Effector CD4-positive, alpha-beta T cell (primary cell): ENCODE measurements at places on chromosomes 16 and 17.

- no peak for DNase-seq
These were observed 152.3 kb downstream of the PCTP start for GRCh38 chr17:55903028-55903690.

DNA sequence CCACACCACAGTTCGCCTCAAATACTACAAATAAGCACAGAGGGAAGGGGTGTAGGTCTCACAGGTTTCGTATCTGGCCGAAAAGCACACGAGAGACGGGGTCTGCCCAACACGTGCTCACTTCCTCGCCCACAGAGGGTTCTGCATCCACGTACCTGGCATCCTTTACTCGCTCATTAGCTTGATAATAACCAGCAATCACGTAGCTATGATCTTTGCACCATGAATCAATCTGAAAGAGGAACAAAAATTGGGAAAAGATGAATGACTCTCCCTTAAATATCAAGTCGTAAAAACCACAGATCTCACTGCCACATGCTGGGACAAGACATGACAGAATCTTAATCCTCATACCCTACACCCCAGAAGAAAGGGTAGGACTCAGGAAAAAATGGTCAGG, 10.5 kb downstream of the EMC8 start:
- no peak for DNase-seq

GRCh38 chr16:87046235-87046634, 271.0 kb downstream of the C16orf95 start:
- DNase-seq = no peak

GRCh38 chr16:50598256-50598894, 50.2 kb downstream of the NKD1 start:
- DNase-seq = no peak

DNA sequence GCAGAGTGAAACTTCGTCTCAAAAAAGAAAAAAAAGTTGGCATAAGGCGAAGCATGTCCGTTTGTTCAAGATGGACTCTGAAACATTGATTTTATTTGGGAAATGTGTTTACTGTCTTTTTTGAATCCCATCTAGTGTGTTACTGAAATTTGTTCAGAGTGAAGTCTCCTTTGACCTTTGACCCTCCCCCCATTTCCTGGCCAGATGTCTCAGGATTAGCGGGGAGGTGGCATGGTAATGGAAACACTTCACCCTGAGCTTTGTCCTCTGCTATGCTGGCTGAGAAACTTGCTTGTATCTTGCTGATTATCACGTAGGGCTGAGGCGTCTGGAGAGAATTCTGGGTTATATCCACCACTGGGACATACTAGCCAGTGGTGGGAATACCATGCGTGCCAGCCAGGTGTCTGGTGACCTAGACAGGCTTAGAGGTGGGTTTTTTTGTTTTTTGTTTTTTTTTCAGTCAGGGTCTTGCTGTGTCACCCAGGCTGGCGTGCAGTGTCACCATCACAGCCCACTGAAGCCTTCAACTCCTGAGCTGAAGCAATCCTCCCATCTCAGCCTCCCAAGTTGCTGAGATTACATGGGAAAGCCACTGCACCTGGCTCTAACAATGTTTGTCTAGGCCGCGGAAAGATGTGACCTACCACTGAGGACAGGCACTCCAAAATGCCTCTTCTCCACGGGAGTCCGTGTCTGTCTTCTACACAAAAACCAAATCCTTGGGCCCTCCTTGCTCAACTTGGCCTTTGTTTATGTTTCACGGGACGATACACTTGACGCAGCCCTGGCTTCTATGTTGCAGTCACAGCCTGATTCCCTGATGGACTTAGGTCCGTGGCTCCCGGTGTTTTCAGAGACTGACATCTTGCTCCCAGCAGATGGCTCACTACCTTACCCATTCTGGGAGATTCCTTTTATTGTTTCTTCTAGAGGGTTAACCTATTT, 6.6 kb upstream of the GALK1 start:
- no peak for DNase-seq

DNA sequence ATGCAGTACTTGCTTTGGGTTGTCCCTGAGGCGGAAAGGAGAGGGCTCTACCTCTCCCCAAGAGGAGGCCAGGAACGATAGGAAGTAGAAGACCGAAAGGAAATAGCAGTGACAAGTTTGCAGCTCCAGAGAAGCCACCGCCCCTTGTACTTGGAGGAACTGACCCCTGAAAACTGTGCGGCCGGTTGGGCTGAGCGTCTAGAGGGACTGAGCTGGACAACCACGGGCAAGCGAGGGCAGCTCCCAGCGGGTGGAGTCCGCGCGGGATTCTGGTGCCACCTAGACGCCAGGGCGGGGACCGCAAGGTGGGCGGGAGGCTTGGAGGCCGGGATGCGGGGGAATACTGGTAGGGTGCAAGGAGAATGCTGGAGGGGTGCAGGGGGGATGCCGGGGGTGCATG, 1.3 kb upstream of the SLC6A4 start:
- no peak for DNase-seq

GRCh38 chr16:56662357-56663354, 4.9 kb downstream of the MT1F start:
- peak; percentile 9 for DNase-seq

- DNase-seq = no peak
These were observed 7.3 kb upstream of the CPHXL start for GRCh38 chr16:75733305-75734211.

GRCh38 chr17:76153202-76153601, 12.2 kb upstream of the FOXJ1 start:
- DNase-seq = no peak

GRCh38 chr17:49486012-49486641, 9.0 kb upstream of the NGFR start:
- DNase-seq = no peak

DNA sequence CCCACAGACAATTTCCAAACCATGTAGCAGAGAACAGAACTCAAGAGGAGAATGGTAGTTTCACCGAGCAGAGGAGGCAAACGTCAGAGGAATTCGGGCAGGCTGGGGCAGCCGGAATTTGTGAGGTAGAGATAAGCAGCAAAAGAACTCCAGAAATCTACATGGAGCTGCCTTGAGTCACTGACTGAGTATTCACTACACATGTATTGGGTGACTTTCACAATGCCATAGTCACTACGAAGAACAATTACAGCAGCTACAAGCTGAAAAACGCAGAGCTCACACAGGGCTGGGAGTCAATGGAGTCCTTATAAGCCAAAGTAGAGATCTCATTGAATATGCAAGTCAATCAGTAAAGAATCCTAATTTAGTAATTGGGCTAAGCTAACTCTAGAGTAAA, 13.4 kb downstream of the CMC2 start:
- no peak for DNase-seq

DNA sequence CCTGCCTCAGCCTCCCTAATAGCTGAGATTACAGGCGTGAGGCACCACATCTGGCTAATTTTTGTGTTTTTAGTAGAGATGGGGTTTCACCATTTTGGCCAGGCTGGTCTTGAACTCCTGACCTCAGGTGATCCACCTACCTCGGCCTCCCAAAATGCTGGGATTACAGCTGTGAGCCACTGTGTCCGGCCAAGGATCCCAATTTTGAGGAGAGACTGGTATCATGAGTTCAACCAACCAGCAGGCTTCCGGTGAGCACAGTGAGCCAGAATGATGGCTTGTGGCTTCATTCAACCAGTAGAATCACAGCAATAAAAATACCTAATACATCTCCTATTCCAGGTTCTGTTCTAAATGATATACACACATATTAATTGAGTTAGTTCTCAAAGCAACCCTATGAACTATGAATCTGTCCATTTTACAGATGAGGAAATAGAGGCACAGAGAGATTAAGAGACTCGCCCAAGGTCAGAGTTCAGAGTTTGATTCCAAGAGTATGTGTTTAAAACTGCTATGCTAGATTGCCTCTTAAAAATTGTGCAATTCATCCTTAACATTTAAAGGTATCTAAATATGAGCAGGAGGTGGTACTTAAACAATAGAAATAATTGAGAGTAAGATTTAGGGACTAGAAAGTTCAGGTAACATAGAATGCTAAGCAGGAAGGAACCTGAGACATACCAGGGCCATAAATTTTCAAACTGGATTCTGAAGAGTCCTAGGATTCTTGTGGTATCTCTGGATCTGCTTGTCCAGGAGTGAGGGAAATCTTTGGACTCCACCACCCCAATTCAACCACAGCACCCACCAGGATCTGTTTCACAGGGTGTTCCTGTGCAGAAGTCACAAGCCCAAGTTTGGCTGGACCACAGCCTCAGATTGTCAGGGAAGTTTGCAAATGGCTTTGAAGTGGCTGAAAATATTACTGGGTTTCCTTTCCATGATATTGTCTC, 25.1 kb downstream of the CCDC42 start:
- no peak for DNase-seq

DNA sequence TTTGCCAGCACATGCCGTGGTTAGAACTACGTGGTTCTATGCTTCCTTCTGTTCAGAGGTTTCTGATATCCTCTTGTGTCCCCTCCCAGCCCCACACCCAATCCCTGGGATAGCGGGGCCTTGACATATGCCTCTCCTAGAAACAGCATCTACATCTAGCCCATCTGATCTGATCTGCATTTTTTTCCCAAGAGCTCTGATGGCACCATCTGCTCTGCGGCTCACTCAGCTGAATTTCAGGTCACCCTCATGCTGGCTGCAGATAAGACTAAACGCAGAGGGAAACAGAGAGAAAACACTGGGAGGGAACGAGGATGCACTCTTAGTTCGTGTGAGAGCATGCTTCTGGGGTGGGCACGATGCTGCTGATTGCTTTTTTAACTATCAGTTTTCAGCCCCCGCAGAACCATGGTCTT, 10.7 kb downstream of the WIPI1 start:
- no peak for DNase-seq

GRCh38 chr17:9968881-9969280, 63.8 kb upstream of the RCVRN start:
- no peak for DNase-seq

- no peak for DNase-seq
These were observed 93.9 kb downstream of the SEC14L1 start for GRCh38 chr17:77234695-77235094.

DNA sequence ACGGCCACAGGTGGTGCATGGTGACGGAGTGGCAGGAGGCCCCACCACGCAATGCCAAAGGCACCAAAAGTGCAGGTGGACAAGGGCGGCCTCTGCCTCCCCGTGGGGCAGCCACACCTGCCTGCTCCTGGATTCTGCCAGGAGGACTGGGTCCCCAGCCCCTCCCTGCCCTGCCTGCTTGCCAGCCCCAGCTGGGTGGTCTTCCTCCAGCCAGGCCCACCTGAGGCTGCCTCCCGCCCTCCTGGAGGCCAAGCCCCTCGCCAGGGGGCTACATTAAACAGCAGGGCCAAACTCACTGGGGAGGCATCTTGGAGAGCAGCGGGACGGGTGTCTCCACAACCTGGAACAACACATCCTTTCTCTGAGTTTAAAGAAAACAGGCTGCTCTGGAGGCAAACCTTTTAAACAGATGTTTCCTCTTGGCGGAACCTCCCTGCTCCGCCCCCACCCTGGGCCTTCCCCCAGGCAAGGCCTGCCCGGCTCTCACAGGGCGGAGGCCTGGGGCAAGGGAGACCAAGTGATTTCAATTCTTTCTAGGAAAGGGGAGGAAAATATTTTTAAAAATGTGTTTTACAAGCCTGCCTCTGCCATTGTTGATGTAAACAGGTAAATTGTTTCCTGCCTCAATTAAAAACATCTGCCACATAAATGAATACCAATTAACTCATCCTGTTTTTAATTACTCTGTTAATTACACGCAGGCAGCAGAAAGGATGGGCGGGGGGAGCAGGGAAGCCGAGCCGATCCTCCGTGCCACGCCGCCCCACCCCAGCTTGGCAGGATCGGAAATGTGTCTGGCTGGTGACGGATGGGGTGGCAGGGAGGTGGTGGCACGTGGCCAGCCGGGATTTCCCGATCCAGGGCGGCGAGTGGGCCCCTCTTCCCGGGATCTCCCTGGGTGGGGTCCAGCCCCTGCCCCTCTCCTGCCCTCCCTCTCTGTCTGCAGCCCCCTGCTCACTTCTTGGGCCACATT, 54.4 kb upstream of the PABPN1L start:
- no peak for DNase-seq

DNA sequence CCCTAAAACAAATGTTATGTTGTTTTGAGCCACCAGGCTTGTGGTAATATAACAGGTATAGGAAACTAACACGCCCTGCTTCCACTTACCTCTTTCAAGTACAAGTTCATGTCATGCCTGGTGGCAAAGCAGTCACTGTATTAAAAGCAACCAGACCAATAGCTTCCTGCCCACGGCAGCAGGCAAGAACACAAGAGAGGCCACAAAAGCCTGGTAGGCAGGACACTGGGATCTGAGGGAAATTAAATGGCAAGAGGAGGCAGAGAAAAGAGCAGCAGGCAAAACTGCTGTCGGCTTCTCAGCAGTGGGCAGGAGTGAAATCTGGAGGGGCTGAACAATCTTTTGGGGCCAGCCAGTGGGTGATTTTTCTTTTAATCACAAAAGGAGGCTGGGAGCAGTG, 2.2 kb downstream of the CYTH1 start:
- peak; percentile 59 for DNase-seq

DNA sequence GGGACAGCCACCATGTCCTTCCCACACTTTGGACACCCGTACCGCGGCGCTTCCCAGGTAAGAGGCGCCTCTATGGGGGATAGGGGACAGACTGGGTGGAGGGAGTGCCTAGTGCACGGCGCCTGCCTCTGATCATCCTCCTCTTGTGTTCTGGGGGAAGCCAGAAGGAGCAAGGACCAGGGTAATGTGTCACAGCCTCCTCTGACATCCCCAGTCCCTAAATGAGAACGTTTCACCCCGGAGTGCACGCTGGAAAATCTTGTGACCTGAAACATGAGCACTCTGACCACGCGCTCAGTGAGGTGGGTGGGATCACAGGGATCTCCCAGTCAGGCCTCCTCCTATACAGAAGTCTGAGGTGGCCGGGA, 1.1 kb downstream of the IRX6 start:
- no peak for DNase-seq

GRCh38 chr17:36598951-36599401, 2.4 kb upstream of the MRM1 start:
- no peak for DNase-seq

DNA sequence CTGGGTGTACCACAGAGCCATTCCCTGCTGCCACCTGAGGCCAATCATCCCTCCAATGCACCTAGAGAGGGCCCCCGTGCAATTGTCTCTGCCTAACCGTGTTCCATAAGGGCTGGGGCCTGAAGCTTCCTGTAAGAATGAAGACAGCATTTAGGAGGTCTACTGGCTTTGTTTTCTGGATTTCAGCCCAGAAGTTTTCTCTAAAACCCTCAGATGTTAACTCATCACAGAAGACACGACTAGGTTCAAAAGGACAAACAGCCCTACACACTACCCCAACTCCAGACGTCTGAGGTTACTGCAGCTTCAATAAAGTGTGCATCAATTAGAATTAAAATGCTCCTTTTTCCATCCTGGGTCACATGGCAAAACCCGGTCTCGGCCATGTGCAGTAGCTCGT, 10.8 kb upstream of the DRG2 start:
- DNase-seq = no peak

- DNase-seq = no peak
These were observed 42.1 kb downstream of the TBC1D16 start for GRCh38 chr17:79993390-79994227.

DNA sequence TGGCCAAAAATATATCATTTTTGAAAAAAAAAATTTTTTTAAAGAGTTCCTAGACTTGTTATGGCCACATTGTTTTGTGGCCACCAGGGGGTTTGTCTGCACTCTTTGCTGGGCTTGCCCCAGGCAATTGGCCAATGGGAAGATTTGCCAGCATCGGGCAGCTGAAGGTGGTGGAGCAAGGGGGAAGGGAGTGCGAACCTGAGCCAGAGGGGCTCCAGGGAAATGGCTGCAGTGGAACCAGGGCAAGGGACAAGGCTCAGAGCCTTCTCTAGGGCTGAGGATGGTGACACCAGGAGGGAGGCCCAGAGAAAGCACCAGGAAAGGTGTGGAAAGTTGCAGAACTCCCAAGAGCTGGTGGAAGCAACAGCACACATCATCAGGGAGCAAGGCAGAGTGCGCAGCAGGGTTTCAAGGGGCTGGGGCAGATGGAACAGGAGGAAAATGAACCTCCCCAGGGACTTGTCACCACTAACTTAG, 15.5 kb upstream of the CMIP start:
- no peak for DNase-seq
